Effector CD8-positive, alpha-beta T cell (primary cell): ENCODE measurements at places on chromosomes 2 and 18.

- no peak for DNase-seq
Measured at GRCh38 chr2:122423934-122424333, 668.5 kb downstream of the TSN start.

GRCh38 chr18:48952287-48953103 lies 1.7 kb upstream of the SMAD7 start:
- no peak for DNase-seq

- no peak for DNase-seq
Measured at GRCh38 chr2:25125189-25125588, 43.2 kb downstream of the POMC start.

GRCh38 chr2:129255610-129256313 lies 723.7 kb upstream of the RAB6C start:
- no peak for DNase-seq

GRCh38 chr2:195871326-195871725 lies 197.3 kb downstream of the DNAH7 start:
- DNase-seq = no peak

GRCh38 chr2:58155160-58155778 lies 85.9 kb downstream of the FANCL start:
- no peak for DNase-seq

DNA sequence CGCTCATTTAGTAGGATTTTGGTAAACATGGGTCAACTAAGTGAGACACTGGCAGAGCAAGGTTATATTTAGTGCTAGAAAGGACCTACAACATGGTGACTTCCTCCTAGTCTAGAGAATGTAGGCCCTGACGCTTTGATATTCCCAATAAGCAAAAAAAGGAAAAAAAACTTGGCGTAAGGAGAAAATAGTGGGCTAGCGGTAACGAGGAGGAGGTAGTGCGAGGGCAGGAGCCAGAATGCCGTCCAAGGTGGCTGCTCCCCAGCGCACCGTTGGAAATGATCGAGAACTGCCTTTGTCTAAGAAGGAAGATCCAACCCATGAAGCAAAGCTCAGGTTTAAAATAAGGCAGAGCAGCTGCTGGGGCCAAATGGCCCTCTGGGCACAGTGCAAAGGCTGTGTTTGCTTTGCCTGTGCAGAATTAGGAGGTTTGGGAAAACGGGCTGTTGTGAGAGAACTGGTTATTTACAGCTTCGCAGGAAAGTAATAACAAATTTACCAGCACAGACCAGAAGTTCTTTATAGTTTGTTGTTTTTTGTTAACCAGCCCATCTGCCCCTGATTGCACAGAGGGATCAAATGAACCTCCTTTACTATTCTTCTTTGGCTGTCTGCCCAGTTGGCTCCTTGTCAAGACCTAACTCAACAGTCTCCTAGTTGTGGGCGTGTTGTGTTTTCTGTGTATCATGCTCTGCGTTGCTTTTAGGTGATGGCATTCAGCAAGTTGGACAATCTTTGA lies 86.6 kb downstream of the ITGB1BP1 start:
- no peak for DNase-seq

DNA sequence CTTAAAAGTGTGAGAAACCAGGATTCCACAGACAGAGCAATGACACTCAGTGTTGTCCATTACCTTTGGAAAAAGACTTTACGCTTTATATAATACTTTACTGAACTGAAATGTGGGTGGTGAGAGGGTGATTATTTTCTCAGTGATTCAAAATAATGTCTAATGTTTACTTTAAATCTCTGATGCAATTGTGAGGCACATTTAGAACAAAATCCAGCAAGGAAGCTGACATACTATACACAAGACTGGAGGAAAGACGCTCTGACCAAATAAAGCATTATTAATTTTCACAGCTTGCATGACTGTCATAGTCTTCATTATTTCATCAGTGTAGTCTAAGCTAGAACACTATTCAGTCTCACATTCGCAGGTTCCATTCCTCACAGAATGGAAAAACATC lies 34.1 kb upstream of the STAT1 start:
- DNase-seq = no peak

- no peak for DNase-seq
Measured at GRCh38 chr2:135037831-135038230, 9.4 kb downstream of the MAP3K19 start.

DNA sequence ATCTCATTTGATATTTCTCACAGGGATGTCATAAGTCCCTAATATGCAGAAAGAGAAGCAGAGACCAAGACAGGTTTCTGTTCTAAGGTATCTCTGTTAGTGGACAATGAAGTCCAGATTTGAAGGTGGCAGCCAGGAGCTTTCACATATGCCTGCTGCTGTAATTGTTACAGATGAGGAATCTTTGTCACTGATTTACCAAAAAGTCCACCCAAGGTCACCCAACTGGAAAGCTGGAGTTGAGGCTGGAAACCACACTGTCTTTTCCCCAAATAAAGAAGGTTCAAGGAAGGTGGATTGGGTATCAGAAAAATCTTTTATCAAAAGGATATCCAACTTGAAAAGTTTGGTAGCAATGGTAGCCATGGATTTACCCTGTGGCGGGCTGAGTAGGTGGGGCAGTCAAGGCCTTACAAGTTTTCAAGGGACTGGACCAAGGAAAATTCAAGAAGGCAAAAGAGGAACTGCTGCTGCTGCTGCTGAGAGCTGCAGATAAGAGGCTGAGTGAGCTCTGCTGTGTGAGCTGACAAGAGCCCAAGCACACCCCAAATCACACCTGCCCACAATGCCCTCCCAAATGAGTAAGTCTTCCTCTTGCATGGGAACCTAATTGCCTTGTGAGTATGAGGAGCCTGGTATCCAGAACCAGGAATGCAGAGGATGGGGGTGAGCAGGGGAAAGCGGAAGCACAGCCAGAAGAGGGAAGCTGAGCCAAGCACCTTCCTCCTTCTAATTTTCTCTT lies 241.2 kb downstream of the ANAPC1 start:
- no peak for DNase-seq

- no peak for DNase-seq
Measured at GRCh38 chr2:25808006-25808383, 70.3 kb downstream of the ASXL2 start.

GRCh38 chr2:100195942-100196341 lies 53.6 kb upstream of the AFF3 start:
- no peak for DNase-seq

- DNase-seq = no peak
Measured at GRCh38 chr18:23300231-23300805, 152.8 kb upstream of the RIOK3 start.

GRCh38 chr18:35089382-35089781 lies 48.2 kb downstream of the MAPRE2 start:
- no peak for DNase-seq

DNA sequence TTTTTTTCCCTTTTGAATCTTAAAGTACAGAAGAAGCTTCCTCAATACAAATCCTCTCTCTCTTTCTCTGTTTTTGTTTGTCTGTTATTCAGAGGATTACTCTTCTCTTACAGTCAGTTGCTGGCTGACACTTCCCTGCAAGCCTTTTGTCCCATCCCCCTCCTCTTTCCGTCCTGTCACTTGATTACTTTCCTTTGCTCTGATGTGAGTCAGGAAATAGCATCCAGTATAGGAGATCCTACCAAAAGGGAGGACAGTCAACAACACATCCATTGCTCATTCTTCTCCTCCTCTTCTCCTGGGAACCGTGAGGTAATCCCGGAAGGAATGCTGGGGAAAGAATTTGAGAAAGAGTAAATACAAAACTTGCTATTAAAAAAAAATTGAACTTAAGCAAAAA lies 79.3 kb upstream of the SCN7A start:
- no peak for DNase-seq

DNA sequence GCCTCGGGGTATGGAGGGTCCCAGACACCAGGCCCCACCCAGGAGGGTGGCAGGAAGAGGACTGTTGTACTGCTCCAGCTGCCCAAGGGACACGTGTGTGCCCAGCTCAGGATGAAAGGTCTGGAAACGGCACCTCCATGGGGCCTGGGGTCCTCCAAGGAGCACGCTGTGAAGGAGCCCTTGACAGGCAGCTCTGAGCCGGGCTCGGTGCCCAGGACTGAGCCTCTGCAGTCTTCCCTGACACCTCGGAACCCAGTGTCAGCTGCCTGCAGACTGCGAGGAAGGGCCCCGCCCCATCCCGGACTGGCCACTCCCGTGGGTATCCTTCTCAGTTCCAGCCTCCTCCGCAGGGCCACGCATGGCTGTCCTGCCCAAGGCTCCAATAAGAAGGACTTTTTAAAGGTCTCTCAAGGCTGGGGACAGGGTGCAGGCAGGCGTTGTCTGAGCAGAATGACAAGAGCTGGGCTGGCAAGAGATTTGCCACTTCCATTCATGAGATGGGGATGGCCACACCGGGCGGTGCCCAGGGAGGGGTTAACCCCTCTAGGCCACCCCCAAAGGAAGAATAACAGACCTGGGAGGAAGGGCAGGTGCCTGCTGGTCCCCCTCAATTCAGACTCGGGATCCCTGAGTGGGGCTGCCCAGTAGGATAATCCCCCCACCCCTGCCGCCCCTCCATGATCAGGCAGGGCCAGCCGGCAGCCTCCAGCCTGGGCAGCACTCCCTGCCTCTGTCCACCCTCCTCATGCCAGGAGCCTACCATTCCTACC lies 8.9 kb downstream of the ECEL1 start:
- no peak for DNase-seq

DNA sequence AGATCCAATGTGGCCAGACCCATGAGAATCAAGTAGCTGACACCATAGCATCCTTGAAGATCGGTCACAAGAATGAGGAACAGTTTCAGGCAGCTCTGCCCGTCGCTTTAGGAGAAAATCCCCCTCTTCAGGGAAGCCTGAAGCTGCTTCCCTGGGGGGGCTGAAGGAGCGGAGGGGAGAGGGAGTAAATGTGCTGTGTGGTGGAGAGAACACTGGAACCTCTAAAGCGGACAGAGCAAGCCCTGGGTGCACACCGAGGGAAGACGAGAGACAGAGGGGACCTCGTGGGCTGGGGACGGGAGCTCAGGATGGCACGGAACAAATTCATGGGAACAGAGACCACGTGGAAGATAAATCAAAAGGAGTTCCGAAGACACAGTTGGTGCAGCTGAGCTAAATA lies 154.3 kb downstream of the NDUFA10 start:
- DNase-seq = no peak

GRCh38 chr2:177284531-177284930 lies 20.0 kb upstream of the NFE2L2 start:
- DNase-seq = no peak

DNA sequence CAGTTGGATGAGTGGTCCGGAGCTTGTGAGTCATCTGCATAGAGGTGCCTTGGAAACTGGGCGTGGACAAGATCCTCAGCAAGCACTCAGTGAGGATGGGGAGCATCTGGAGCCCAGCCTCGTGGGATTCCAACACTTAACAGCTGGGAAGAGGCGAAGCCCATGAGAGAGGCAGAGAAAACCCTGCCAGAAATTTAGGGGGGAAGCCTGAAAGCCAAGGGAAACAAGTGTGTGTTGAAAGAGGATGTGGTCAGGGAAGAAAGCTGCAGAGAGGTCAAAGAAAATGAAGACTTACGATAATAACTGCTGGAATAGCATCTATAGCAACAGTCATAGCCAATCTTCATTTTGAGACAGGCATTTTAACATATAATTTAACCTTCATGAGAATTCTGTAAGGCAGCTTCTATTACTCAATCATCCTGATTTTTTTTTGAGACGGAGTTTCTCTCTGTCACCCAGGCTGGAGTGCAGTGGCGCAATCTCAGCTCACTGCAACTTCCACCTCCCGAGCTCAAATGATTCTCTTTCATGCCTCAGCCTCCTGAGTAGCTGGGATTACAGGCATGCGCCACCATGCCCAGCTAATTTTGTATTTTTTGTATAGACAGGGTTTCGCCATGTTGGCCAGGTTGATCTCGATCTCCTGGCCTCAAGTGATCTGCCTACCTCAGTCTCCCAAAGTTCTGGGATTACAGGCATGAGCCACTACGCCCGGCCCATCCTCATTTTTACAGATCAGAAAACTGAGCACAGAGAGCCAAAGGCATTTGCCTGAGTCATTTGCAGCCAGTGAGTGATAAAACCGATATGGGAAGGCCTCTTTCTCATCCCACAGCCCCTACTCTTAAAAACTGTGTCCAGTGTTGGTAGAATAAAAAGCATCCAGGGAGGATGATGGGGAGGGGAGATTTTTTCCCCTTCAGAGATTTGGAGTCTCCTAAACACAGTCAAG lies 214.4 kb upstream of the EPAS1 start:
- DNase-seq = no peak

DNA sequence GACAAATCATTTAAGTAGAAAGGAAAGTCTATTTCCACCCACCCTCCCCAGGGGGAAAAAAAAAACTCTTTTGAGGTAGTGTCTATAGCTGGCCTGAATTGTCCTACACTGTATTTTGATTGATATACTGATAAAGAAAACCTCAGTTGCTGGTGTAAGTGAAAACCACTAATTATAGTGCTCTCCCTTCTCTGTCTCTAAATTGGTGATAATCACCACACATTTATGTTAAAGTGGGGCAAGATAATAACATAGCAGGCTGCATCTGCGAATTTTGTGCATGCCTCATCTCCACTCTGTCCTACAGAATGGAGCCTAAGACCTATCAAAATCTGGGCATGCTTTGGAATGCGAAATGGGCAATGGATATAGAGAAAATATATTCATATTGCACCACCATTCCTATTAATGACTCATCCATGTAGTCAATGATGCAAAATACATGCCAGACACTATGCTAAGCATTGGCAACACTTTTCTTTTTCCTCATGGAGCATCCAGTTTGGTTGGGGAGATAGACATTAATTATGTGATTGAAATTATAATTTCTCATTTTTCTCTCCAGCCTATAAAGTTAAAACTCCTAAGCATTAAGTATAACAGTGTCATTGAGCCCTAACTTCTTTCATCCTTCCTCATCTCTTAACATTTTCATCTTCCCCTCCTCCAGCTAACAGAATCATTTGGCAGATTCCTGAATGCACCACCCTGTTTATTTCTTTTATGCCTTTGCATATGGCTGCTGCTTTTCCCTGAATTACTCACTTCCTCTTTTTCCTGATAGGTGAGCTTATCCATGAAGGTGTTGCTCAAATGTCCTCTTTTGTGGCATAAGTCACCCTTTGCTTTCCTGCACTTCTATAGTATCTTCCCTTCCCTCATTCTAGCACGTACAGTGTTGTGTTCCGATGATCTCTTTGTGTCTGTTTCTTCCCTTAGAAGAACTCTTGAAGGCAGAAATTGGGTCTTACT lies 58.2 kb downstream of the SLC9A2 start:
- no peak for DNase-seq
